ENCODE measurements at places on chromosomes 1 and 21.

- DNase-seq = no peak
Observed at GRCh38 chr1:180236698-180237509, 6.8 kb downstream of the LHX4 start.

DNA sequence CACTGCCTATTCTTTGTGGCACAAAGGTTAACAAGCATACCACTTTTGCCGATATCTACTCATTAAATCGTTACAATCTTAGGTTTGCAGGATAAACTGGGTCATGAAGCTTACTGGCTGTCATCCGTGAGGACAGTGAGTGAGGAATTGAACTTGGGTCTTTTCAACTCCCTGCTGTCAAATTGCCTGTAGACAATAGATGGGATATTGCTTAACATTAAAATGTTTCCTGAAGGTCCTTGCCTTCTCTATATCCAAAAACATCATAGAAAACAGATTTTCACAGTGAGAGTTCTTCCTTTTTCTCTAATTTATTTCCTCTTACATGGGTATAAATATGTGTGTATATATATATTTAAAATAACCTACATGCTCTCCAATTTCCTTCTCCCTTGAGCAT is 257.8 kb downstream of the LMO4 start:
- no peak for DNase-seq

DNA sequence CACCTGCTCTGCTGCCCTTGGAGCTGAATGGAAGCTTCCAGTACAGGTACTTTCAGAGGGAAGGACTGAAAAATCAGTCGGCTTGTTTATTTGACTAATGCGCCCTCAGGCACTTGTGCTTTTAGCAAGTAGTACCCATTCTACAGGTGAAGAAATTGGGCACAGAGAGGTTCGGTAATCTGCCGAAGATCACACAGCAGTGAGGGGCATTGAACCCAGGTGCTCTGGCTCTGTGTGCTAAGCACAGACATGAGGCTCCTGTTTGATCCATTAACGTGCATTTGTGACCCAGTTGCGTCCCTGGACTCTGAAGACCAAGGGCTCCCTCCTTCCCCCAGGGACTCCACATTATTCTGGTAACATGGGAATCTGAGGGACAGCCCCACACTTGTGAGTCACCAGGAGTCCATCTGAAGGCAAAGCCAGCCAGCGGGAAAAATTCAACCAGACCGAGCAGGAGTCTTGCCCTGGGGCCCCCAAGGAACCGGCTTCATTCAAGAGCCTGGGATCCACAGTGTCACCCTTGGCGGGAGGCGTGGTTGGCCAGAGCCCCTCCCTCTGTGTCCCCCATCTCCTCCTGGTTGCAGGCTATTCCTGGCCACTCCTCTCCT is 192.4 kb upstream of the ARHGEF16 start:
- no peak for DNase-seq

- DNase-seq = no peak
Observed at GRCh38 chr1:61641578-61642336, 83.2 kb downstream of the TM2D1 start.

- DNase-seq = no peak
Observed at GRCh38 chr1:227072991-227073390, 132.9 kb downstream of the COQ8A start.

DNA sequence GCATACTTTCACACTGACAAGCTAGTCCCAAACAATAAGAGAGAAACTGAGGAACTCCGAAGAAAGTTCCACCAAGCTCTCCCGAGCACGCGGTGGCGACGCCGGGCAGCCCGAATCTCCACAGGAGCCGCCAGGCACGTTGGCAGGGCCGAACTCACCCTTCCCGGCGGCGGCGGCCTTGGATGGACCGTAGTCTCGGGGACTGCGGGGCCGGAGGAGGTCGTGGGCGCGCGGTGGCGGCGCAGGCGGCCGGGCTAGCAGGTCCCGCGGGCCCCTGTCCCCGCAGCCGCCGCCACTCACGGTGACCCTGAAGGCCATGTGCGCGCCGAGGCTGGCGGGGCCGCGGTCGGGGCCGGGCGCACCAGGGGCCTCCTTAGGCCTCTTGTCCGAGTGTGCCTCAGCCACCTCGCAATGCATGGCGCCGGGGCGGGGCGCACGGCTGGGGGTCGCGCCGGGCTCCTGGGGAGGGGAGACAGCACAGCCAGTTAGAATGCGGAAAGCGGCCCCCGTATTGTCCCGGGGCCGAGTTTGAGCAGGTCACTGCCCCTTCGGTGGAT is 1.2 kb downstream of the GLIS1 start:
- no peak for DNase-seq

GRCh38 chr1:6958407-6959030 is 173.3 kb downstream of the CAMTA1 start:
- DNase-seq = no peak
